ENCODE measurements at places on chromosomes 6 and 20.
A peak's percentile ranks its signal among the peaks of the same experiment; 100 is the strongest.

GRCh38 chr20:39289316-39289715, 327.2 kb downstream of the DHX35 start:
- DNase-seq: no peak

GRCh38 chr6:162198925-162199324, 528.6 kb downstream of the PRKN start:
- DNase-seq: no peak

DNA sequence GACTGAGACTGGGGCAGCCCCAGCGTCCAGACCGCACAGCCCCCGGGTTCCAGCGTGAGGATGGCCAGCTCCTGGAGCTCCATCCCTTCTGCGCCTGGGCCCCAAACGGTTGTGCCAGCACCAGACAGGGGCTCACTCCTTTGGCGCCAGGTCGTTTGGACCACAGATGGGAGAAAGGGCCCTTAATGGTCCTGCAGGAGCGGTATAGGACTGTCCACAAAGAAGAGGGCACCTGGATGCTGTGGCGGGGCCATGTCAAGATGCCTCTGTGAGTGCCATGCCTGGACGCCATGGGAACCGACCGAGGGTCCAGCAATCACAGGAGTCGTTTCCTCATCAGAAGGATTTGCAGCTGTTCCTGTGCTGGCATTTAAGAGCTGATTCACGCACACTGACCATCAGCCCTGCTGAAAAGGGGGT, 82.7 kb downstream of the DLL1 start:
- peak; percentile 39 for DNase-seq

GRCh38 chr20:35991142-35991771, 22.9 kb downstream of the CNBD2 start:
- DNase-seq: no peak

- no peak for DNase-seq
Measured at GRCh38 chr6:83472767-83473166, 39.6 kb upstream of the PRSS35 start.

- DNase-seq: no peak
Measured at GRCh38 chr6:7939184-7939863, 28.7 kb upstream of the TXNDC5 start.

- no peak for DNase-seq
Measured at GRCh38 chr6:215335-216034, 76.8 kb upstream of the DUSP22 start.

DNA sequence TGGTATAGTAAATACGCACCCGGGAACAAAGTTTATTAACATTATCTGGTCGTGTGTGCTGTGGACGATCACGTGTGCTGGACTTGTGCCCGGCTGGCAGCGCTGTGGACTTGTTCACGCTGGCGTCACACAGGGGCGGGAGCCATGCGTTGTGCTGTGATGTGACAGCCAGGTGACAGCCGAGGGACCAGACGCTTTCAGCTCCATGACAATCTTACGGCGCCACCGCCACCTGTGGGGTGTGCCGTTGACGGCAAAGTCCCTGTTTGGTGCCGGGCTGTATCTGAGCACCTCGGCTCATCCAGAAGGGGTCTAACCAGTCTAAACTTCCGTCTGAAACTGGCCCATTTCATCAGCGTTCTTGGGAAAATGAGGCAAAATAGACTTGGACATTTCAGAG, 25.2 kb downstream of the DLL1 start:
- peak; percentile 96 for DNase-seq

DNA sequence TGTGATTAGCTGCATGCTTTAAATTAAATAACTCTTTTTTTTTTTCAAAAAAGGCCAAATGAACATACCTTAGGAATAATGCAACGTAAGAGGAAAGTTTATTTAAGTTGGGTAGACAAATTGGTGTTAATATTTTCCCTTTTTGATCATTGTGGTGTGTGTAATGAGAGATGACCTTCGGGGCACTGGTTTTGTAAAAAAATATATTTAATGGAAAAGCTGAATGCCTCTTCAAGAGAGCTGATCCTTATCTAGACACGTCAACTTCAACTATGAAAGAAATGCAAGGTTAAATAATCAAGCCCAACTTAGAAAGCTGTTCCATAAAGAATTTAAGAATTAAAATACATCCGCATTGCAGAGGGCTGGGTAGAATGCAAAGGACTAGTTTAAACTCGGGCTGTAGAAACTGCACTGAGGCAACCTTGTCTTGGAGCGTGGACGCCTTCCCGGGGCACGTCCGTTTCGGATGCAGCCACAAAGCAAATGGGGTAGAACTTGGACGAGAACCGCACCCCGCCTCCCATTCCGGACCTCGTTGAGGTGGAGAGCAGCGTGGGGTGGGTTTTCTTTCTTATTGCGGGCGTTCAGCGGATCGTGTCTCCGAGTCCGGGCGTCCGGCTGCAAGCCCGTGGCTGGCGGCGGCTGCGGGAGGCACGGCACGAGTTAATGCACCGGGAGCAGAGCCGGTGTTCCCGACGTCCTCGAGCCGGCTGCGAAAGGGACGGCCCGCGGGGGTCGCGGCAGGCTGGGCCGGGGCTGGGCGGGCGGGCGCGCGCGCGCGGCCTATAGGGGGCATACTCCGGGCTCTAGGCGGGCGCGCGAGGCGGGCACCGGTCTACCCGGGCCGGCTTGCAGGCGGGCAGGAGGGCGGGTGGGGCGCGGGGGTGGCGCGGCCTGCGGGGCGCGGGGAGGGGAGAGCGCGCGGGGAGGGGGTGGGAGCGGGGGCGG, 1.9 kb downstream of the JARID2 start:
- peak; percentile 63 for DNase-seq

DNA sequence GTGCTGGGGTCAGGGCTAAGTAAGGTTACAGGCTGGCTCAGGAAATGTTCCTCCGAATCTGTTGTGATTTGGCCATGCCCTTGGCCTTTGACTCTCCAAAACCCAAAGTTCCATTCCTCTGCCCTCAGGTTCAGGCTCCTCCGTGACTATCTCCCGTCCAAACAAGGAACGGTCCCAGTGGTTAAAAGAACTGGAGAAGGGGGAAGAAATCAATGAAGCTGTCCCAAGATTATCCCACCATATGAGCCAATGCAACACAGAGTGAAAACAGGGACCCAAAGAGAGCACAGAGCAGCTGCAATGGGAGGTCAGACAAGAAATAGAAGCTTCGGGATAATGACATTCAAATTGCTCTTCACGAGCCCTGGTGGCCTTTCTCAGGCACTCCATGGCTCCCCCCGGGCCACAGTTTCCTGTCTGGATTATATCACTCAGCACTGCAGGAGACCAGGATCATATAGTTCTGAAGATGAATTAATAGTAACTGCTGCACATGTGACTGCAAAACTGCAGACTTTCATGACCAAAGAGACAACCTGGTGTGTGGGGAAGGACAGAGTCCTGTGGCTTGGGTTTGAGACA, 211.3 kb downstream of the ZNF217 start:
- DNase-seq: no peak

DNA sequence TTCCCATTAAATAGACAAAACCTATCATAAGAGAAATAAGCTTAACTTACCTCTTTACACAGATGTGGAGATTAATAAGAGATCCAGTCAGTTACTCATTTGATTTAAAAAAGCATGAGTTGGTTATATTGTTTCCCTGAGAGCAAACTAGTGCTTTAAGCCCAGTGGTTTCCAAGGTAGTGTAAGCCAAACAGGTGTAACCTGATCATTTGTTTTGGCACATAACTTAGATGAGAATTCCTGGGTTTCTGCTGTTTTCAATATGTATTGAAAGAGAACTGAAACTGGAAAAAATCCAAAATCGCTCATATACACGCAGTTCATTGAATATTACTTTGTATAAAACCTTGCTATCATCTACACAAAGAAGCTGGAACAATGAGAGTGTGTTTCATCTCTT, 30.5 kb upstream of the SMIM8 start:
- DNase-seq: no peak

DNA sequence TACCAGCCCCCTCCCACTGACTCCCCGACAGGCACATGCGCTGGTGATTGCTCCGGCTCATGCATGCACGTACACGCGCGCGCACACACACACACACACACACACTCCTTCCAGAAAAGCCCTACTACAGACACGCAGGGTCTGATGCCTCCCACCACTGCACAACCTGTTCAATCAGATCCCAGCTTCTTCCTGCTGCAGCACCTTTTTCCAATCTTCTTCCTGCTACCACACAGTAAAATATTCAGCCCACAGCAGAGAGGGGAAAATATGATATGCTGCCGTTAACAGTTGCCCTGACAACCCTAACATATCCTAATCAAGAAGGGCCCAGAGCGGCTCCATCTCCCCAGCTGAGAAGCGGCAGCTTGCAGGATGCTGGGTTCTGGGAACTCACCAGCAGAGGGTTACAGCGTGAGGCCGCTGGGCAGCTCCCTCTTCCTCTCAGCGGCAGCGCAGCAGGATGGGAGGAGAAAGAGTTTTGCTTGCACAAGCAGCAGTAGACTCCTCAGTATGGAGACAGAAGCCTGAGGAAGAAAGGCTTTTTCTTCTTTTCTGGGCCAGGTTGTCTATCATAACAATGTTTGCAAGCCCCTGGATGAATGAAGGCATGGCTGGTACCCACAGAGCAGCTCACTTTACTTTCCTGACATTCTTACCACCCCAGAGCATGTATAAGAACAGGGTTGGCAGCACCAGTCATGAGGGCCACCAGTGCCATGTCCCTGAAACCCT, 23.9 kb downstream of the MAP7 start:
- DNase-seq: no peak

GRCh38 chr20:33046412-33046811, 7.3 kb upstream of the BPIFB3 start:
- DNase-seq: no peak

GRCh38 chr6:48378884-48379407, 267.9 kb upstream of the PTCHD4 start:
- DNase-seq: no peak

GRCh38 chr6:158991017-158991723, 8.8 kb downstream of the RSPH3 start:
- DNase-seq: no peak

GRCh38 chr6:147246853-147247635, 42.8 kb downstream of the STXBP5 start:
- DNase-seq: no peak

DNA sequence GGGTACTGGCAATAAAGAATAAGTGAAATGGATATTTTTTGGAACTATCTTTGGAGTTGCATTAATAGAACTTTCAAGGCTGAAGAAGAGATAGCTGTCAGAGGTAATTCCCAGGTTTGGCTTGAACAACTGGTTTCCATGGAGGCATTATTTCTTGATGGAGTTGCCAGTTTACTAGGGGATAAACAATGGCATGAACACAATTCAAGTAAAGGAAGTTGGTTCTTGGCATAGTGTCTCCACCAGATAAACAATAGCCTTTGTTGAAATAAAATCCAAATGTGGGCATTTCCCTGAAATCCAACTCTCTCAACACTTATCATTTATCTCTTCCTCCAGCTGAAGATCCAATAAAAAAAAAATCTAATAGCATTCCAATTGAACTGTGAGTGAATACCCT, 454.9 kb downstream of the C6orf118 start:
- no peak for DNase-seq

- DNase-seq: no peak
Measured at GRCh38 chr6:33692078-33692759, 19.3 kb downstream of the UQCC2 start.

- DNase-seq: no peak
Measured at GRCh38 chr6:166613027-166613426, 14.0 kb downstream of the RPS6KA2 start.

DNA sequence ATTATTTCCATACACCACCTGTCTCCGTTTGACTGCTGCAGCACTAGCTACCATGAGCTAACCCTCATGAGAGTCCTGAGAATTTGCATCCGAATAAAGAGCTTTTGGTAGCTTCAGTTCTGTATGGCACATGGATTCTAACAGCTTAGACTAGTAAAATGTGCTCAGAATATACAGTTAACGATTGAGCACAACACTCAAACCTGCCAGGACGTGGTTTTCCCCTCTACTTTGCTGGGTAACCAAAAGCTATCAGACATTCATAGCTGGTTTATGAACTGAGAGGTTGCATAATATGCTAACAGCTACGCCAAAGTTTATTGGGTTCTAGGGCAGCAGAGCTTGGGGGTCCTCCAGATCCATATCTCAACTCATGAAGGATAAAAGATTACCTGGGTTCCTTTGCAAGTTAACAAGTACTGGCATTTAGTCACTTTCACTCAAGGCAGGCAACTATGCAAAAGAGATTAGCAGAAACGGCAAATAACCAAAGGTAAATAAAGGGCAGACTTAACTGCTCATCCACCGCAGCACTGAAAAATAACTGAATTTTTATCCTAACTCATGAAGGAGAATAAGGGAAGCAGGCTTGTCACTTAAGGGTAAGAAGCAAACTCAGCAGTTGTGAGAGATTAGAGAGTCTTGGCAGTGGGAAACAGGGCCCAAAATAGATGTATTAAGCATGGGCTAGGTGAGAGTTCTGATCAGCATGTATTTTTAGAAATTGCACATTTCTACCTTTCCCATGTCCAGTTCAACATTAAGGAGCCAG, 29.4 kb downstream of the NUDT3 start:
- no peak for DNase-seq

- no peak for DNase-seq
Measured at GRCh38 chr20:41204304-41205265, 67.2 kb downstream of the PLCG1 start.

- DNase-seq: no peak
Measured at GRCh38 chr6:153070756-153071155, 60.3 kb downstream of the RGS17 start.
